ENCODE measurements at places on chromosomes 7 and 10. TPM values are rescaled to one million over a fixed set of nuclear protein-coding genes. Genes with fewer than 3 reads are reported as not detected.

OGDHL gene
- not detected for polyA plus RNA-seq

GIMAP5 gene
- 506 TPM for polyA plus RNA-seq

CALHM3 gene
- not detected for polyA plus RNA-seq

PDZD7 gene
- 0.39 TPM for polyA plus RNA-seq

EXOC6 gene
- polyA plus RNA-seq, result 6.5 TPM

DNA sequence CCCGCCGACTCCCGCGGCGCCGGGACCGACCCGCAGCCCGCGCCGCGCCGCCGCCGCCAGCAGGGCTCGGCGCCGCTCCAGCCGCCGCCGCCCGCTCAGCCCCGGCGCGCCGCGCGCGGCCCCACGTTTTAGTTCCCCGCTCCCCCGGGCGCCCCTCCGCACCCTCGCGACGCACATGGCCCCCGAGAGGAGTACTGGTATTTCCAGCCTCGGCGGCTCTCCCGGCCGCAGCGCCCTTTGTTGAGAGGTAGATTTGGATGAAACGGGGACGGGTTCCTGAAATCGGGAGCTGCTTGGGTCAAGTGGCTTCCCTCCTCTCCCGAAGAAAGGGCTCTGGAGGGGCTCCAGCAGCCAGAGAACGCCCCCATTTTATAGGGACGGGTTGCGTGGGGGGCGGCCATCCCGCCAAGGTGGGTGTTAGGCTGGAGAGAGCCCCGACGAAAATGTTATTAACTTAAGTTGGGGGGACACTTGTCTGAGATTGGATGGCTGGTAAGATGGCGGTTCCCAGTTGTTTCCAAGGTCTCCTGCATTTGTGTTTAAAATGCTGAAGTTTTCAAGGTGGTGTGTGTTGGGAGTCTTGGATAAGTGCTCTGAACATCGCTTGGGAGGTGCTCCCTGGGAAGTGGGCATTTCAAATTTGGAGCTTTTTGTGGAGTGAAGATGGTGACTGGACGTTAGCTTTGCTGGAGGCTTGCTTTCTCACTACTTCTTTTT is 1.2 kb downstream of the BMI1 start:
- peak; percentile 36 for DNase-seq

- no peak for DNase-seq
Observed at GRCh38 chr10:132374612-132375011, 22.4 kb upstream of the PWWP2B start.

GRCh38 chr10:13146379-13146778 is 15.0 kb upstream of the MCM10 start:
- no peak for DNase-seq

- no peak for DNase-seq
Observed at GRCh38 chr7:17651863-17652385, 288.4 kb downstream of the SNX13 start.

DNA sequence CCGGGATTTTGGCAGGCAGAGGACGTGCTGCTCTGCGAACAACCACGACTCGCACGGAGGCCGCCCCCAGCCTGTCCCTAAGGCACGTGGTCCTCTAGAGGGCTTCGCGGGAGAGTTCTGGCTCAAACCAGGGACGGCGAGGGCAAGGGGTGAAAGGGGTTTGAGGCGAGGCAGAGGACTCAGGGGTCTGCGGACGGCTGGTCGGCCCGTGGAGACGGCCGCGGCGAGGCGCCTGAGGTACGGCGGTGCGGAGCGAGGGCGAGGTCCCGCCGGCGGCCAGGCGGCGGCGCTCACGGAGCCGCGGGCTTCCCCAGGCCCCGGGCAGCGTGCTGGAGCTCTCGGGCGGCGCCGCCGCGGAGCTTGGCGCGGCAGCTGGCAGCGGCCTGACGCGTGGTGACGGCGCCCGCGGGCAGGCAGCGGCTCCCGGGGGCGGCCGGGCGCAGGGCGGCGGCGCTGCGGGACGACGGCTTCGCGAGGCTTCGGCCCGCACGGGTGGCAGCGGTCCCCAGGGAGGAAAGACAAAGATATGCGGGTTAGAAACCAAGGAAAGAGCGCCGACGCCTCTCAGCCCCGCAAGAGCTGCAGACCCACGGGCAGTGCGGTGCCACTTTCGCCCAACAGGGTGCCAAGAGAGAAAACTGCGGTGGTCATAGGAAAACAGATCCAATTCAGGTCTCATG is 44.8 kb downstream of the ZNF800 start:
- peak; percentile 75 for DNase-seq

DNA sequence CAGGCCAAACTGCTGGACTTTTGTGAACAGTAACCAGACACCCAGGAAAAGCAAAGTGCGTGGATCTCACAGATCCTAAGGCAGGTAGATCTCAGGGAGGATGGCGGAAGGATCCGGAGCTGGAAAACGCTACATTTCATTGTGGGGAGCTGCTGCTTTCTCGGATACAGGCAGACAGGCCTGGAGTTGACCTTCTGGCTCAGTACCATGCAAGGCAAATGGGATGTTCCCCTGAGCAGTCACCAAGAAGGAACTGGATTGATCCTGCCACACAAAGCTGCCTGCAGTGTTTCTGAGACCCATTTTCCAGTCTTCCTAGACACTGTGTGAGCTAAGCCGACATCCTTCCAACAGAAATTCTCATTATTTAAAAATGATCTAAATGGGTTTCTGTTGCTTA is 65.5 kb downstream of the ZRANB1 start:
- DNase-seq, result no peak

DNA sequence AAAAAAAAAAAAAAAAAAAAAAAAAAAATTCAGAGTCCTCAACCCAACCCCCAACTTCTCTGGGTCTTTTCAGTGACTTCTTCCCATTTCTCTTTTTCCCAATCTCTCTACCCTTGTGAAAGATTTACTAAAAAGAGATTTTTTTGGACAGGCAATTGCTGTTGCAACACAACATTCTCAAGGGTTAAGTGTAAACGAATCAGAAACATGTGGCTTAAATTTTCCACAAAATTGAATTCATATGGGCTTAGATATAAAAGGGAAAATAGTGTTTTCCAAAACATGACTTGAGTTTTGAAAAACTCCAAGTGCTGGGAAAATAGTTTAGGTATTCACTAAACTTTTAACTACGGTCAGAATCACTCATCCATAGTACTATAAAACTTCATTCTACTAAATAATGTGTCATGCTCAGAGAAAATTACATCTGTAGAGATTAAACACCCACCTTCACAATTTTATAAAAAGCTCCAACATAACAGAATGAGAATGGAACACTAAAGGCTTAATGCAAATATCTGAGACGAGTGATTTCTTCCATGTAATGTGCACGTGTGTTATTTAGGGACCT is 643.1 kb downstream of the PARD3 start:
- no peak for DNase-seq

- no peak for DNase-seq
Observed at GRCh38 chr7:113912876-113913275, 5.9 kb downstream of the PPP1R3A start.

- DNase-seq, result no peak
Observed at GRCh38 chr10:29204070-29204800, 84.6 kb upstream of the LYZL1 start.

DNA sequence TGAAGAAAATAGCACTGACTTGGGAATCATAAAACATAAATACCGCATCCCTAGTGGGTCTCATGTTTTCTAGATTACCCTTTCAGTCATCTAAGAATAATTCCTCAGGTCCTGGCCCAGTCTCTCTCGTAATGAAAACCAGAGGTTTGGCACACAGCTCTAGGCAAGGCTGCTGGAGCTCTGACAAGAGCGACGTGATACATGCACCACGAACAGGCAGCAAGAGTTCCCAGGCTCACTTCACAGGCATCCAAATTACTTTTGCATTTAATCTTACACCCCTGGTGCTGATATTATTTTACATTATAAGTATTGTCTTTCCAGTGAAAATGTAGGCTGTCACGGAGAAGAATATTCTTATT is 105.2 kb downstream of the THSD7A start:
- no peak for DNase-seq

DNA sequence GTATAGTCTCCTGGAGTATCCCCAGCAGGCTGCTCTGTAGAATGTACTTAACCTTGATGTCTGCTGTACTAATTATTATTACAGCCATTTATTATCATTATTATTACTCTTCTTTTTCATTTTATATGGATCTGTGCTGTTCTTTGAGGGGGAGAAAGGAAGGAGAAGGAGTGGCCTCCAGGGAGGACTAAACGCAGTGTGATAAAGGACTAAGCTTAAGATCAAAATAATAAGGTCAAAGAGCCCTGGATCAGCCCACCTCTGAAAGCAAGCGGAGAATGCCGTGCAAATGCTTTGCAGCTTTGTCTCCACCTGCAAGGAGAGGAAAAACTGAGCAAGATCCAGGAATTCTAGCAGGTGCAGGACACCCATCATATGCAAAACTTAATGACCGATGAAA is 65.3 kb downstream of the RELN start:
- DNase-seq, result no peak

DNA sequence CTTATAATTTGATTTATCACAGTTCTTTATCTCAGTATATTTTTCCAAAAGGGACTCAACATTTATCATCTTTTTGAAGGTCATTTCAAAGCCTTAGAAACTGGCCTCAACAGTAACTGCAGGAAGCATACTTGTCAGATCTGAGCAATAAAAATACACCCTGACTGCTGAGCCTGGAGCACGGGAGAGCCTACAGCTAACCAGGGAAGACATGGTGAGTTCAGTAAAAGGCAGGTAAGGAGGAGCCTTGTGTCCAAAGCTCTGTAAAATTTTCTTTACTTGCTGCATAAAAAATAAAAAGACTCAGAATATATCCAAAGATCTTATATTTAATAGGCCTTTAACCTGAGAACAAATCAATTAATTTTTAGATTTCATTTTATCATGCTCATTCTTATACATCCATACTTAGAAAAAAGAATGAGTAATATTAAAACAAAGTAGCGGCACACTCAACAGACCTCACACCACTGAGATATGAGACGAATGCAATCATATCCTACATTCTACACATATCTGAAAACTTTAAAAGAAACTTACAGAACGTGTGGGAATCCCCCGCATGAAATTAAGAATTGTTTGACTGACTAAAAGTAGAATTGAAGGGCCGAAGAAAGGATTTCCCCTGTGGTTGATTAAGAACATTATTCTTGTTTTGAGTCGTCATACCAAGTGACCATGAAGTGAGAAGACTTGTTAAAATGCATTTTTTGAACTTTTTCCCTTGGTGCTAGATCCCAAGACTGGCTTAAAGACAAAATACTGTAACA is 296.4 kb upstream of the MKLN1 start:
- DNase-seq, result no peak

DNA sequence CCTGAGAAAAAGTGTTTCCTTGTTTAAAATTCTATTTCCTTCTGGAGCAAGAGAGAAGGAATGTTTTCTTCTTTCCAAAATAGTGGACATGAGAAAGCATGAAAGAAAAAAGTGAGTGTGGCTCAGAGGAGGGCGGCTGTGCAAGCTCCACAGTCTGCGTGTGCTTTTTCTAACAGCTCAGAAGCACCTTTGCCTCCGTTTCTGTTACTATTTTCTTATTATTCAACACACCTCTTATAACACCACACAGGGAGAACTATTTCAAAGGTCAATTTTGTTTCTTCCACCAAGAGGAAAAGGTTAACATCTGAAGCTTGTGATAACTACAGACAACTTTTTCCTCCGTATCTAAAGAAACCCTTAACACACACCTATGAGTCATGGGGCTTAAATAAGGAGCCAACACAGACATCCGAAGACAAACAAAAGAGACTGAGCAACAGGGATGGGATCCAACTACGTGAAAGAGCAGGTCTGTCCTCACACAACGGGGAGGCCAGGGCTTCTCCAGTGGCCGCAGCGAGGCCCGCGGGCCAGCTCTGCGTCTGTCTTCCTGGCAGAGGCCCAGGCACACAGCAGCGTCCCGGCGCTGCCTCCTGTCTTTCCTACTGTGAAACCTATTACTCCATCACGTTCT is 36.2 kb upstream of the NCAPG2 start:
- no peak for DNase-seq

- DNase-seq, result no peak
Observed at GRCh38 chr7:47901542-47901941, 46.7 kb downstream of the PKD1L1 start.

GRCh38 chr7:3592401-3593134 is 291.5 kb downstream of the SDK1 start:
- no peak for DNase-seq

- no peak for DNase-seq
Observed at GRCh38 chr10:68955355-68955831, 577 bp upstream of the DDX21 start.

DNA sequence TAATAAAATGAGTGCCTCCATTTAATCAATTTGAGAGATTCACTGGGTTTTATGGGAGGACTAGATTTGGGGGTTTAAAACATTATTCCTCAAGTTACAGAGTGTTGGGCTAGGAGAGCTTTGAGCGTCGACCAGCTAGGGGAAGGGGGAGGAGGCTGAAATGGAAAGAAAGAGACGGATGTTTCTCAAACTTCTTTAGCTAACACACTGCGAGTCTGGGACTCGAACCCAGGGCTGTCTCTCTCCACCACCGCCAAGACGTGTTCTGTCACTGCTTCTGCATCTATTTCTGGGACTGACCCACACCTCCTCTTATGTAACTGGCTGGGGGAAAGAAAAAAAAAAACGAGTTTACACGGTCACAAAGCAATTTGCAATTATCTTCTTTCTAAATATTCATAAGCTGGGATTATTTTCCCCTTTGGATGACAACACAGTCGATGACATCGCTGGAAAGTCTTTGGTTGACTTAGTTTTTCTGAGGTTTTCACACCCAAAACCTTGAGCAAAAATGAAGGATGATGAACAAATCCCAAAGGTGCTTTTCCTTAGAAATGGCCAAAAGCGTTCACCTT is 27.2 kb downstream of the CHST15 start:
- no peak for DNase-seq

GRCh38 chr7:155753446-155753965 is 58.8 kb downstream of the SHH start:
- no peak for DNase-seq

- no peak for DNase-seq
Observed at GRCh38 chr10:125770844-125771243, 4.8 kb downstream of the MMP21 start.

GRCh38 chr7:36278620-36279172 is 111.0 kb upstream of the ANLN start:
- no peak for DNase-seq

GRCh38 chr10:25547382-25547781 is 372.6 kb downstream of the GPR158 start:
- DNase-seq, result no peak

DNA sequence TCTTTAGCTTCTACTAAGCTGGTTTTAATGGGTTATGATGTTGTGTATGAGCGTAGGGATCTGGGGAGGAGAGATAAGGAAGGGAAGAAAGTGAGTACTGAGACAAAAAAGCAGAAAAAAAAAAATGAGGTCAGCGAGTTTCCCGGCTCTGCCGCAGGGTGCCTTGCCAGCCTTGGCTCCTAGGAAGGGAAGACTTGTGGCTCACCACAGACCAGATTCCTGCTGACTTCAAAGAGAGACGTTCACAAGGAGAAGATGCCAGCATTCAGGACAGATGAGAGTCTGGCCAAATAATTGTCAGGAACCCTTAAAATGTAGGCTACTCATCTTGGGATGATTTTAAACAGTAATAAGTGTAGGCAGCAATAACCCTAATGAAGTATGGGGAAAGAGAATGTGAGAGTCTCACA is 11.4 kb upstream of the FAS start:
- no peak for DNase-seq

DNA sequence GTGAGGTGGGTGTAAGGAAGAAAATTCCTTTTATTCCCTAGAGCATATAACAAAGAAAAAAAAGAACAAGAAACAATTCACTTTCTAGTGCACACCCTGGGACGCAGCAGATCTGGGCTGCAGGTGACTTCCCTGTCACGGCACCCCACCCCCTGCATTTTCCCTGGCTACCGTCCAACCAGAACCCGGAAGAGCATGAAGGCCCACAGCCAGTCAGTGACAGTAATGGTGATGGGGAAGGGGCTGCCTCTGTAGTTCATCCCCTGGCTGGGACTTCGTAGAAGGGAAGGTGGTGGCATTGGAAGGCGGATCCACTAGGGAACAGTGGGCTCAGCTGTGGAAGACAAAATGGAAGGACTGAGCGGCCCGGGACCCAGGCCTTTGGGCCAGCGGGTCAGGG is 236.7 kb downstream of the BUB3 start:
- no peak for DNase-seq

Data from naive thymus-derived CD8-positive, alpha-beta T cell (primary cell).